Caco-2 (cell line): ENCODE measurements at places on chromosomes 7 and 10.

- DNase-seq = no peak
Measured at GRCh38 chr7:8639668-8640067, 206.3 kb downstream of the NXPH1 start.

DNA sequence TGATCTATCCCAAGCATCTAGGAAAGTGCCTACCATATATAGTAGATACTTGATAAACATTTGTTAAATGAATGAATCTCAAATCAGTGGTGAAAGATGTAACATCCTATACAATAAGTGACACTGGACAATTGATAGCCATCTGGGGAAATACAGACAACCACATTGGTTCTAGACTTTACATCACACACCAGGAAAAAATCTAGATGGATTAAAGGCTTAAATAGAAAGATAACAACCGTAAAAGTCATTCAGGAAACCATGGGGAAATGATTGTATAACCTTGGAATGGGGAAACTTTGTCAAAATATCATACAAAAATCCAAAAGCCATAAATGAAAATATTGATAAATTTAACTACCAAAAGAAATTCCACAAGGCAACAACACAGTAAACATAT, 7.0 kb upstream of the GARIN1A start:
- no peak for DNase-seq

- DNase-seq = no peak
Measured at GRCh38 chr7:154505362-154505761, 453.2 kb downstream of the DPP6 start.

- DNase-seq = no peak
Measured at GRCh38 chr7:131897016-131897789, 340.8 kb upstream of the PODXL start.

DNA sequence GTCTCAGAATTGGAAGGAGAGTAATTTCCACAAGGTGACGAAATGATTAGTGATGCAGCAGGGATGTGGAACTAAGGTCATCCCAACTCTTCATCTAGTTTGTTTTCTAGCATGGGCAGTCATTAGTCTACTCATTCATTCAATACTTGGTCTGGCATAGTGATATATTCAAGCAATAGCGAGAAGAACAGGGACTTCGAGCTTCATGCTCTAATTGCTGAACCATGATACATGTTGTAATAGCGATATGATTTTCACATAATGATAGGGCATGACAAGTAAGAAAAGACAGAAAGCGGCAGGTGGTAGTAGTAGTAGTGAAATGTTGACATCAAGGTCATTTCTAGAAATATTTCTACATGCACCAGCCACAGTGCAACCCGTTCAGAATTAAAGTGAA, 652.1 kb downstream of the PHTF2 start:
- no peak for DNase-seq

GRCh38 chr7:36343548-36343947, 46.1 kb upstream of the ANLN start:
- DNase-seq = no peak

DNA sequence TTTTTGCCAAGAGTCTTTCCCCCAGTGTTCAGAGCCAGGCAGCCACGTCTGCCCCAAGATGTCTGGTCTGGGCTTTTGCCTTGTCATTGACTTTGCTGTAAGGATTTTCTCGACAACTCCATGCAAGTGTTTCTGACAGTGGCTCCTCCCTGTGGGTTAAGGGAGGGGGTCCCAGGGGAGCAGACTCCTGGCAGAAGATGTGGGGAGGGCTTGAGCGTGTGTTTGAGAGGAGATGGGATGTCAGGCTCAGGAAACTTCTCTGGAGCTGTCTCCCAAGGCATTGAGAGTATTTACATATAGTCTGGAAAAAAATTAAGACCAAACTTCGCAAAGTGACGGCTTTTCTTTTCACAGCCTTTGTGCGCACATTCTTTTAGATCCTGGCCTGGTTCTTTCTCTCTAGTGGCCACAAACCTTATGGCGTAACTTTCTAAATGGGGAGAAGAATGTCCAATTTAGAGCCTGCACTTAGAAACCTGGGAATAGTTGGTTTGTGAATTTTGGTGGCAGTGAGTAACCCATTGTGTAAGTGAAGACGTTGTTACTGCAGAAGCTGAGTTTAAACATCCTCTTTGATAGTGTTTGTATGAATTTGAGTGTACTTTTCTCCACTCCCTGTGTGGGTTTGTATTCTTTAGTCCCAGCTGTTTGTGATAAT, 201.5 kb downstream of the LRMDA start:
- DNase-seq = no peak

DNA sequence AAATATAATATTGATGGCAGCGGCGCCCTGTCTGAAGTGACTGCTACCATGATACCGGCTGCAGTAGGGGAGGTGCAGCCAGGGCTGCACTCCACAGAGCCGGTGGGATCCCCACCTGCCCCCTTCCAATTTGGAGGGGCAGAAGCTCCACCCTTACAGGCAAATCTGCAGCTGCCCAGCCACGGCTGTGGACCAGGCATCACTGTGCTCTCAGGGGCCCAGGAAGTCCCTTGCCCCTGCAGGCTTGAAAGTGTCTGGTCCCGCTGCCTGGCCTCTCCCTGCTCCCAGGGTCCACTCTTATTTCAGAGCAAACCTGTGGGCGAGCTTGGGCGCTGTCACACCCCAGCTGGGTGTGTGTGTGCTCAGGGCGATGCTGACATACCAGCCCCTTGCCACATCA, 172.7 kb upstream of the SMIM30 start:
- no peak for DNase-seq

DNA sequence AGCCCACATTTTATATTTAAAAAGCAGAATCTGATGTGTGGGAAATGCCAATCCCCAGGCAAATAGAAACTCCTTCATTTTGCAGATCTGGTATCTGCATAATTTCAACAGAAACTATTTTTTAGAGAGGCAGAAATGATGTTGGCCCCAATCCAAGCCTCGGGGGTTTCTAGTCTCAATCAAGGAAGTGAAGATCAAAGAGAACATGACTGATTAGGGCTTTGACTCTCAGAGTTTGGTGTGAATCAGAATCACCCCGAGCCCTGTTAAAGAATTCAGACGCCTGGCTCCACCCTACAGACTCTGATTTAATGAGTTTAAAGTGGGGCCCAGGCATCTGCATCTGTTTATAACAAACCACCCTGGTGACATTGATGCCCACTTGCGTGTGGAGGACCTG, 36.7 kb upstream of the UBE2H start:
- DNase-seq = no peak

GRCh38 chr7:158868764-158869410, 12.5 kb downstream of the DYNC2I1 start:
- DNase-seq = no peak

GRCh38 chr7:22420973-22421635, 64.2 kb upstream of the RAPGEF5 start:
- DNase-seq = no peak

DNA sequence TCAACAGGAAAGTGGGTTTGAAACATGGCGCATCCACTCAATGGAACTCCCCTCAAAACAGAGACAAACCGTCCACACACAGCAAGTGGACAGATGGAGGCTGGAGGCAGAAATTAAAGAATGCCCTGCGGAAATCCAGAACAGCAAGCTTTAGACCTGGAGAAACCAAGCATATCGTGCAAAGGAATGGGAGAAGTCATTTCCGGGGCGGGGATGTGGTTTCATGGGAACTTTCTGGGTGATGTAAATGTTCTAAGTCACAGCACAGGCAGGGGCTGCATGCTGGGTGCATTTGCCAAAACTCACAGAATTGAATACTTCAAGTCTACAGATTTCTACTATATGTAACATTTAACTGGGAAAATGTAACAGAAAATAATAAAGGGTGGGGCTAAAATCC, 213.0 kb downstream of the PTPRN2 start:
- DNase-seq = no peak

DNA sequence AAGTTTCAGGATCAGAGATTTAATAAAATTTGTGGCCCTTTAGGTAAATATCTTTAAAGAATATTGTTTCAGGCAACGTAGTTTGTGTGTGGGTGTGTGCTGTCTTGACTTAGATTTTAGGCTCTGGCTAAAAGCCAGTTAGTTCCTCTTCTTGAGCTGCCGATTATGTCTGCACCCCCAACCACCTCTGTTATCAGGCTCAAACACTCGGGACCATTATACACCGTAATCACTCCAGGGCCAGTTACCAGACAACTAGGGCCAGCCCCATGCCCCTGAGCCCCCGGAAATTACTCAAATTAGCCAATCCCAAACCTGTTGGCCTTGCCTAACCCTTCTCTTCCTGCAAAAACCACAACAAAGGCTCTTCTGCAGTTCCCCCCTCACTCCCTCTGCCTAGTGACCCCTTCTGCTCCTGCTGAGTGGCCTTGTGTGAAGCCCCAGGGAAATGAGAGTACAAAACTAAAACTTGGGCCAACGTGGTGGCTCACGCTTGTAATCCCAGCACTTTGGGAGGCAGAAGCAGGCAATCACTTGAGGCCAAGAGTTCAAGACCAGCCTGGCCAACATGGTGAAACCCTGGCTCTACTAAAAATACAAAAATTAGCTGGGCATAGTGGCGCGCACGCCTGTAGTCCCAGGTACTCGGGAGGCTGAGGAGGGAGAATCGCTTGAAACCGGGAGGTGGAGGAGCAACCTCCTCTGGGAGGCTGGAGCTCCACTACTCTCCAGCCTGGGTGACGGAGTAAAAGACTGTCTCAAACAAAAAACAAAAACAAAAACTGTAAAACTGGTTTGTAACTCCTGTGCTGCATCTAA, 9.2 kb upstream of the HNRNPF start:
- DNase-seq = no peak

GRCh38 chr10:59499460-59499859, 137.1 kb upstream of the FAM13C start:
- no peak for DNase-seq

- DNase-seq = no peak
Measured at GRCh38 chr7:129047761-129048160, 7.2 kb downstream of the TNPO3 start.

GRCh38 chr10:79101560-79102497, 33.1 kb downstream of the ZMIZ1 start:
- DNase-seq = no peak

GRCh38 chr7:139936760-139937310, 107.8 kb downstream of the TBXAS1 start:
- no peak for DNase-seq

GRCh38 chr7:148804343-148805235, 79.5 kb downstream of the EZH2 start:
- no peak for DNase-seq

- DNase-seq = peak; percentile 74
Measured at GRCh38 chr7:70829221-70830059, 302.5 kb upstream of the GALNT17 start.

DNA sequence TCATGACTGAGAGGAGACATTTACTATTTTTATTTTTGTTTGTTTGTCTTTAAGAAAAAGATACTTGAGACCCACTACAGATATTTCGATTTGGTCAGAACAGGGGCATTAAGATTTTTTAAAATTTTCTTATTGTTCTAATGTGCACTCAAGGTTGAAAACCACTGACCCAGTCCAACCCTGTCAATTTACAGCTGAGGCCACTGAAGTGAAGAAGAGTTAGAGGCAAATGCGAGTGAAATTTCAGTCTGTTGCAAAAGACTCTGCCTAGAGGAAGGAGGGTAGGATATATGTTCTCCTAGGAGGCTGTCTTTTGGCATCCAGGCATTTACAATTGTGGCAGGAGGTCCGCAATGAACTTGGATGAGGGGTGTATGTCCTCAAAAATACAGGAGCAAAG, 396.3 kb downstream of the RPS24 start:
- DNase-seq = no peak
